ENCODE measurements at places on chromosomes 7 and 10.

- peak; percentile 8 for DNase-seq
Observed at GRCh38 chr7:84484502-84485079, 290.0 kb upstream of the SEMA3A start.

GRCh38 chr10:58143944-58144343 is 123.8 kb downstream of the IPMK start:
- no peak for DNase-seq

DNA sequence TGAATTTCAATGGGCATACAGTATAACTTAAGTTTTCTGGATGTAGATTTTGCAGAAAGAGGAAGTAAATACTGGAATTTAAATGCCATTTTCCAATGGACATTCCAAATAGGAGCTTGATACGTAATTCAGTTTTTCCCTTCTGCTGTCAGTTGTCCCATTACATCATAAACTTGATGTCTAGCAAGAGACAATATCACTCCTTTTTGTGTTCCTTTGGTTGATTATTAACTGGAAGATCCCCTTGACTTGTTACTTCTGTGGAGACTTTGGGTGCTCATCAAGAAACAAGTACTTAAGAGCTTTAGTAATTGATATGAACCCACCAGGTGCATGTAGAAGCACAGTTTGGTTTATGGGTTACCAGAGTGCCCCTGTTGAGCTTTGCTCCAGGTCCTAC is 116.1 kb downstream of the ST7 start:
- no peak for DNase-seq

GRCh38 chr7:55144333-55145317 is 125.8 kb downstream of the EGFR start:
- no peak for DNase-seq

DNA sequence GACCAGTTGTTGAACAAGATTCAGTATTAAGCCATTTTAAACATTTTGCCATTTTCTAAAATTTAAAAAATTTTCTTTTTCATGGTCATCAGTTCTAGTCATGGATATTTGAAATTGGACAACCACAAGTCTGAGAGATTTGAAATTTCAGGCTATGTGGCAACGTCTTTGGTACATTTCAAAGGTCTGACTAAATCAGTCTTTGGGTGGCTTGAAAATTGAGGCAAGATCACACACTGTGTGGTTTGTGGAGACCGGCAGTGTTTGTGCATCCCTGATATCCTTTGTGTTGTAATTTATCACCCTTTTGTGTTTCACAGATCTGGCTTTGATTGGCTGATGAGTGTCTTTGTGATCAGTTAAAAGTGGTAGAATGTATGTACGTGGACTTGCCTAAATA is 35.7 kb downstream of the CCAR1 start:
- DNase-seq = no peak

DNA sequence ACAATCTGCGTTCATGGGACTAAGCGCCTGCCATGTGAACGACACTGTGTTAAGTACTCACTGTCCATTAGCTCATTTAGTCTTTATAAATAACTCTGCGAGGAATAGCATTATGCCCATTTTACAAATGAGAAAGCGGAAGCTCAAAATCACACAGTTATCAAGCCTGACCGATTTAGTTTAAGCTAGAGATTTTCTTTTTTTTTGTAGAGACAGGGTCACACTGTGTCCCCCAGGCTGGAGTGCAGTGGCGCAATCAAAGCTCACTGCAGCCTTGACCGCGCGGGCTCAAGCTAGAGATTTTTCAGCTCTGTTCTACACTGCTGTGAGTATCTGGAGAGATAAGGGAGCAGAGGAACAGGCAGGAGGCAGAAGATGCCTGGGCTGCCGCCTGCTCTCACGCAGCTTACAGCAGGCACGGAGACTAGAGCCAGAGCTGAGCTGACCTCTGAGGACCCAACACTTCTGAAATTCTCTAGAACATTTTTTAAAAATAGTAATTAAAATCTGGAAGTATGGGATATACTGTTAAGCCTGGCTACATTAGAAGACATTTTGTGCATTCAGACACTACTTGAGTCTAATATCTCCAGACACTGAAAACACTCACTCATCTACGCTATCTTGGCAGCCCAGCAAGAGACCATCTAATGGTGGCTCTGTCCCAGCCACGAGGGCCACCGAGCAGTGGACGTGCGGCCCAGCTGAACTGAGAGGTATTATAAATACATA is 38.7 kb downstream of the GNA12 start:
- no peak for DNase-seq

DNA sequence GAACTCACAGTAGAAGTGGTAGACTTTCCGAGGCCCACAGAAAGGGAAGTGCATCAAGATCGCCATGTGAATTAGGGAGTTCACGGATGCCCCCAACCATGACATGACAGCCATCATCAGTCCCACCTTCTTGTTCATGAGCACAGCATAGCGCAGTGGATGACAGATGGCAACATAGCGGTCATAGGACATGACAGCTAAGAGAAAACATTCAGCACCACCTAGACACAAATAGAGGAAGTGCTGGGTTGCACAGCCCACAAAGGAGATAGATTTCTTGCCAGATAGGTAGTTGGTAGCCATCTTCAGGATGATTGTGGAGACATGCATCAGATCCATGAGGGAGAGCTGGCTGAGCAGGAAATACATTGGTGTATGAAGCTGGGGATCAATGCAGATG is 342 bp downstream of the OR2AE1 start:
- DNase-seq = no peak

GRCh38 chr7:39644170-39644569 is 20.8 kb downstream of the RALA start:
- no peak for DNase-seq

- DNase-seq = no peak
Observed at GRCh38 chr7:21898265-21898930, 47.3 kb downstream of the CDCA7L start.

- DNase-seq = no peak
Observed at GRCh38 chr7:105149827-105150226, 135.8 kb downstream of the KMT2E start.

GRCh38 chr7:74023786-74024185 is 4.2 kb upstream of the ELN start:
- no peak for DNase-seq

- peak; percentile 45 for DNase-seq
Observed at GRCh38 chr10:26881600-26882331, 21.0 kb upstream of the ABI1 start.

DNA sequence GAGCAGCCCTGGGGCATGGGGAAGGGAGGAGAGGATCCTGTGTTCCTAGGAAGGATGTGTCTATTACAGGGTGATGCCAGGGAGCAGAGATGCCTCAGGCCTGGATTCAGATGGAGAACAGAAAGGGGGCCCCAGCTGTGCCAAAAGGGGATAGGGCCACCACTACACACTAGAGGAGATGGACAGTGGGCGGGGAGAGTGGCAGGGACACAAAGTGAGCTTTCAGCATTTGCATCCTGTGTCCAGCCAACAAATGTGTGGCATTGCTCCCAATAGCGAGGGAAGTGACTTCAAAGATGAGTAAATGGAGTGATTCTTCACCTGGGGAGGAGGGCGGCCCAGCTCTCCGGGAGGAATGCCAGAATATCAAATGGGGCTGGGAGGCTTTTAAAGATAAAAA is 64.9 kb upstream of the WAPL start:
- DNase-seq = no peak

Measured in SK-N-MC (cell line).